MM.1S (cell line): ENCODE measurements at places on chromosomes 2 and 18.
A peak's percentile ranks its signal among the peaks of the same experiment; 100 is the strongest.

- no peak for DNase-seq
Measured at GRCh38 chr2:156797832-156798231, 361.7 kb downstream of the GPD2 start.

GRCh38 chr2:182101263-182101662, 115.6 kb downstream of the PPP1R1C start:
- peak; percentile 9 for DNase-seq

DNA sequence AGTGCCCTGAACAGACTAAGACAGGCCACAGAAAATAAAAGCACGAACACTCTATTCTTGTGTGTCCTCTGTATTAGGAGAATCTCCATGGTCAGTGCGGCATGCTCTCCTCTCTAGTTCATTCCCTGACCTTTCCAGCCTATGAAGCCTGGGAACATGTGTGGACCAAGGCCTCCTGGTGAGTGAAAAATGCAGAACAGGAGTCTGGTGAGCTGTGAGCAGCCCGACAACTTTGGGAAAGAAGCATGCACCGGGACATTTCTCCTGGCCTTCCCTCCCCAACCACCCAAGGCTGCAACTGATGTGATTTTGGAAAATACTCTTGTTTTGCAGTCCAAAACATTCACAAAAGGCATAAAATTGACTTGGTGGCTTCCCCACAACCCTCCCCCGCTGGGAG, 878.3 kb upstream of the ID2 start:
- no peak for DNase-seq

DNA sequence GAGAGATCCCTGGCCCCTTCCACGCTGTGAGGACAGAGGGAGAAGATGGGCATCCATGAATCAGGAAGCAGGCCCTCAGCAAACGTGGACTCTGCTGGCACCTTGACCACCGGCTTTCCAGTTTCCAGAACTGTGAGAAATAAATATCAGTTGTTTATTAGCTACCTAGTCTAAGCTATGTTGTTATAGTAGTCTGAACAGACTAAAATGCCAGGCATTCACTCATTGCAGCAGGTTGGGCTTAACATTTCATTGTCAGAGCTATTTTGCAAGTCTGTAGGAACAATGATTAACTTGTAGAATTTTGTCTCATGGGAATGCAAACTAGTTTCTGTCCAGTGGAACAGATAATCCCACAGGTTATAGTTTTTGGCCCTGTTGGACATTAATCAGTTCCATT, 24.8 kb upstream of the TBC1D8 start:
- no peak for DNase-seq

GRCh38 chr2:239587311-239587731, 186.5 kb upstream of the HDAC4 start:
- no peak for DNase-seq
